NCI-H1092 treated with DMSO at 0.1 percent for 48 hours (cell line): ENCODE measurements at places on chromosomes 16 and 17.

DNA sequence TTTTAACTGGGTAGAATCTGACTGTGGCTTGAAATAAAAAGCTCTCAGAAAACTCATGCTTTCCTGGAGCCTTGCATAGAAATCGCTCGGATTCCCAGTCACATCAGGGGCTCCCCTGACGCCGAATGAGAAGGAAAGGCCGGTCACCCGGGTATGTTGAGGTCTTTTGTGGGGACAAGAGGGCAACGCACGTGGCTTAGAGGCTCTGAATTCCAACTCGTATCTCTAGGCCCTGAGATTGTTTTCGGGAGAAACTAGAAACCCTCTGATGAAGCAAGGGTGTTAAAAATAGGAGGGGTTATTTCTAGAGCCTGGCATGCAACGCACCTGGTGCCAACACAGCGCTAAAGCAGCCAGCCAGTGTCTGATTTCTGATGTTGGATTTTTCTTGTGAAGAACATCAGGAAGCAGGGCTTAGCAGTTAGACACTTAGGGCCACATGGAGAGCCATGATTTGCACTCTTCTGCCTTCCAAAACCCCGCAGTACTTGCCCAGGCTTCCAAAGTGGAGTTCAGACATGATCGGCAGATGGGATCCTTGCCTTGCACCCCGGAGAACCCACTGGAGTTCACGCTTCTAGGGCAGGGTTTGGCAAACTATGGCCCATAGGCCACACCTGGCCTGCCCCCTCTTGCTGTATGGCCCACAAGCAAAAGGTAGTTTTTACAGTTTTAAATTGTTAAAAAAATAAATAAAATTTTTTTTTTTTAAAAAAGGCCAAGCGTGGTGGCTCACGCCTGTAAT, 12.6 kb downstream of the CACNG1 start:
- DNase-seq: no peak

GRCh38 chr17:56807723-56808122, 26.0 kb downstream of the C17orf67 start:
- no peak for DNase-seq

GRCh38 chr17:62714016-62714777, 86.7 kb downstream of the MRC2 start:
- DNase-seq: no peak

DNA sequence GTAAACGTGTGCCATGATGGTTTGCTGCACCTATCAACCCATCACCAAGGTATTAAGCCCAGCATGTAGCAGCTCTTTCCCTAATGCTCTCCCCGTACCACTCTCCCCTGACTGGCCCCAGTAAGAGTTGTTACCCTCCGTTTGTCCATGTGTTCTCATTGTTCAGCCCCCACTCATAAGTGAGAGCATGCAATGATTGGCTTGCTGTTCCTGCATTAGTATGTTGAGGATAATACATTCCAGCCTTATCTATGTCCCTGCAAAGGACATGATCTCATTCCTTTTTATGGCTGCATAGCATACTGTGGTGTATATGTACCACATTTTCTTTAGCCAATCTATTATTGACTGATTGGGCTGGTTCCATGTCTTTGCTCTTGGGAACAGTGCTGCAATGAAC, 1294.9 kb upstream of the CDH8 start:
- no peak for DNase-seq

DNA sequence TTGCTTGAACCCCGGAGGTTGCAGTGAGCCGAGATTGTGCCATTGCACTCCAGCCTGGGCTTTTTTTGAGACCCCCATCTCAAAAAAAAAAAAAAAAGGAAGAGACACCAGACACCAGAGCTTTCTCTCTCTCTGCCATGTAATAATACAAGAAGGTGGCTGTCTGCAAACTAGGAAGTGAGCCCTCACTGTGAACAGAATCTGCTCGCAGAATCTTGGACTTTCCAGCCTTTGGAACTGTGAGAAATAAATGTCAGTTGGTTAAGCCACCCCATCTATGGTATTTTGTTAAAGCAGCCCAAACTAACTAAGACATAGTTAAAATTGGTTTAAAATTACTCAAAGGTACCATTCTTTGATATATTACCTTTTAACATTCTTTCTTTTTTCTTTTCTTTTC, 10.1 kb upstream of the STX1B start:
- DNase-seq: no peak

DNA sequence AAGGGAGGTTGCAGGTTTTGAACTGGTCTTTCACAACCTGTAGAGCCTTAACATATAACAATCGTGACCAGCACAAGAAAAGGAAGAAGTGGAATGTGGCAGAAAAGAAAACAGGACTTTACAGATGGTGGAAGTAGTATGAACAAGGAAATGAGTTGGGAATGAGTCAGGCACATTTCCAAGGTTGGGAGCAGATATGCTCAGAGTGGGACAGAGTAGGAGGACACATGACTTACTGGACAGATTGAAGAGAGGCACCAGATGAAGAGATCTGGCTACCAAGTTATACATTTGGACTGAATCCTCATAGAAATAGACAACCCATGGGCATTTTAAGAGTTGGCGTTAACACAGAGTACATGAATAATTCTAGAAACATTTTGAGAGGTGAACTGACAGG, 95.3 kb downstream of the ZNF18 start:
- no peak for DNase-seq

GRCh38 chr16:50294955-50295354, 28.6 kb downstream of the ADCY7 start:
- DNase-seq: no peak

DNA sequence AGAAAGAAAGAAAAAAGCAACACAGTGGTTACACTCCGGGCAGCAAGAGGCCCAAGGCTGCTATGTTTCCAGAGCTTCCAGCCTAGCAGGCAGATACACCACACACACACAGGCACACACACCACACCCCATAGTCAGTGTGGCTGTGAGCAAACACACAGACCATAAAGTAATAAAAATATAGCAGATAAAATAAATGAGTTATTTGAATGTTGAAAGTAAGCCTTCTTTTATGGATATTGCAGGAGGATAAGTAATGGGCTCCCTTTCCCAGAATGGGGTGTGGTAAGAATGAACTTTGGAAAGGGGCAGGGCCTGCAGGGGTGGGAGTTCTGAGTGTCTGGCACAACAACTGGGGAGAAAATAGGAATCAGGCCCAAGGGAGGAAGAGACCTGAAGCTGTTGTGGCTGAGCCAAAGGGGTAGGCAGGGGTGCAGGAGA, 4.8 kb upstream of the CDK5RAP3 start:
- no peak for DNase-seq

- DNase-seq: no peak
These were observed 15.7 kb upstream of the MTSS2 start for GRCh38 chr16:70701596-70701995.

DNA sequence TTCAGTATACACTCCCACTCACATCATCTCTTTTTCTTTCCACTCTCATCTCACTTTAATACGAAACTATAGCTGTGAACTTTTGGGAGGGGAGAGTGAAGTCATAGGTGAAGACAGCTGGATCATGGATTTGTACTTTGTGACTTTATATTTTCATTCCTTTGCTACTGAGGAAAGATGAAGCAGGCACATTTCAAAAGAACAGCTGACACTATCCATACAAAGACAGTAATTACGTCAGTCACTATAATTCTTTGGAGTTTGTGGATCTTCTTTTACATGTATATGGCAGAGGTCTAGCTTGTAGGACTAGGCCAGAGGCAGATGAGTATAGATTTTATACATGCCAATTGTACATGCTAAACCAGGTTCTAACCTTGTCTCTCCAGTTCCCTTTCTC, 346.3 kb downstream of the BCAS3 start:
- DNase-seq: no peak

DNA sequence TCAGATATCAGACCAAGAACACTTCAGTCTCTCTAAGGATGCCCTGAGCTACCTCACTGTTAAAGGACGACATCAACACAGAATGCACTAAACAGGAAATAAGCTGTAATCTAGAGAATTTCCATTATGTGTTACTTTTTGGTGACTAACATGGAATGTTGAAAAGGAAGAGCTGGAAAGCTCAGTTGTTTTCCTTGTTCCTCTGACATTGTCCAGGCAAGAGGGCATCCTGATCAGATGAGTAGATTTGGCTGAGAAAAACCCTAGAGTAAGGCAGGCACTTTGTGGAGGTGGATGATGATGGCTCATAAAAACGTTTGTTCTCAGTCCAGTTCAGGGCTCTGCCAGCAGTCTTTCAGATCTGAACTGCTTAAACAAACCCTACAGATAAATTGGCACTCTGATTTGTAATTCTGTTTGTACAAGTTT, 34.0 kb downstream of the DGKE start:
- peak; percentile 71 for DNase-seq

- no peak for DNase-seq
These were observed 530 bp downstream of the GSG1L start for GRCh38 chr16:28062847-28063521.

DNA sequence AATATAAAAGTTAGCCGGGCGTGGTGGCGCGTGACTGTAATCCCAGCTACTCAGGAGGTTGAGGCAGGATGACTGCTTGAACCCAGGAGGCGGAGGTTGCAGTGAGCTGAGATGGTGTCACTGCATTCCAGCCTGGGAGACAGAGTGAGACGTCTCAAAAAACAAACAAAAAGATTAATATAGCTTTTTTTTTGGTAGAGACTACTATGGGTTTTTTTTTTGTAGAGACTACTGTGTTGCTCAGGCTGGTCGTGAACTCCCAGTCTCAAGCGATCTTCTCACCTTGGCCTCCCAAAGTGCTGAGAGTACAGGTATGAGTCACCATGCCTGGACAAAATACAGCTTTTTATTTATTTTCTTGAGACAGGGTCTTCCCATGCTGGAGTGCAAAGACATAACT, 20.2 kb downstream of the ZNRF1 start:
- DNase-seq: no peak

GRCh38 chr16:89452241-89452640, 38.1 kb downstream of the ANKRD11 start:
- DNase-seq: no peak
